HCT116 (cell line): ENCODE measurements at places on chromosomes 11 and 22.
A peak's percentile ranks its signal among the peaks of the same experiment; 100 is the strongest.

DNA sequence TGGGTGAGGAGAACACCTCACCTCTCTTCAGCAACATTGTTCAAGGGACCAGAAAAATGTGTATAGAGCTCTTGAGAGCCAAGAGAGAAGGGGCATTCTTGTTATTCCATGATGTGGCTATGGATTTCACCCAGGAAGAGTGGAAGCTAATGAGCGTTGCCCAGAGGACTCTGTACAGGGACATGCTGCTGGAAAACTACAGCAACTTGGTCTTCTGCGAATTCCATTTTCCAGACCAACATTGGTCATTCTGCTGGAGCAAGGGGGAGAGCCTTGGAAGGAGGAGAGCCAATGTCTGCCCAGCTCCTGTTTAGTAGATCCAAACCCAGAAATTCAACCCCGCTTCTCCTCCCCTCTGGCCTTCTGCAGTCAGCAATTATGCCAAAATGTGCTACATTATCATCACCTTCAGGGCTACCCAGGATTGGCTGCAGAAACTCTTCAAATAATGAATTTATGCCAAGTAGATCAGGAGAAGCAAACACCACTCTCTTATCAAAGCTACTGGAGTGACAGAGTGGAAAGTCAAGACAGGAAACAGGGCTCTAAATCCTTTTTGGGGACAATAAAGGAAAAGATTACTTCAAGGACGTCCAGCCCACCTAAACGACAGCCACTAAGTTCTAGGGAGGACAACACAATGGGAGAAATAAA, 707.5 kb upstream of the LUZP2 start:
- no peak for DNase-seq

DNA sequence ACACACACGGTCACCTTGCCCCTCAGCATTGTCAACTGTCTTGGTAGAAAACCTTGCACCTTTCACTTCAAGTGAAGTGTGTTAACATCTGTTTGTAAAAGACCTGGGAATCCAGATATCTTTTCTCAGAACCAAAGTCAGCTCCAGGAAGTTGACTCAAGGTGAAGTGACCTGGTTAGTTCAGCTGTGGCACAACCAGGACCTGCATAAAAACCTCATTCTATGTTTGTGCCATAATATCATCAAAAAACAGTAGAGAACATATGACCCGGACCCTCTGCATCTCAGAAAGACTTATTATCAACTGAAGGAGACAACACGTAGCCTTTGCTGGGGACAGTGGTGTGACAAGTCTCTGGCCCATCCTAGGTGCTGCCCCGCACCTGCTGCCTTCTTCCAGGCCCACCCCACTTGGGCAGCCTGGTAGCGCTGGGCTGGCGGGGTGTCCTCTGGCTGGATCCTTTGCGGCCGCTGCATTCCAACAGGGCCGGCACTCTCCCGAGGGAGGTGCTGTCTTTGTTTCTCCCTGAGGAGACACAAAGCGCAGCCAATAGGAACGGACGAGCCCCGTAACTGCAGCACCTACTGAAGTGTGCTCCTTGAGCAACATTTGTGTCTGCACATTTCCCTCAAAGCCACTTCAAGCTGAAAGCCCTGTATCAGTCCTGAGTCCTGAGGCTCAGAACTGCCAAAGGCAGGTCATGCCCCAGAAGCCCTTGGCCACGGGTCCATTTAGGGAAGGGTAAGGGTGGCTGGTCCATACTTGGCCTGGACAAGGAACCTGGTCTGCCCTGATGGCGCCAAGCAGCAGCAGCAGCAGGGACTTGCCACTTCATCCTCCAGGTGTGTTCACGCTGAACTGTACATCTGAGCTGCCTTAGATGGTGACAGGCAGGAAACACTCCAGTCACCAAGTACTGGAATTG, 25.2 kb downstream of the LRRC74B start:
- DNase-seq: no peak

DNA sequence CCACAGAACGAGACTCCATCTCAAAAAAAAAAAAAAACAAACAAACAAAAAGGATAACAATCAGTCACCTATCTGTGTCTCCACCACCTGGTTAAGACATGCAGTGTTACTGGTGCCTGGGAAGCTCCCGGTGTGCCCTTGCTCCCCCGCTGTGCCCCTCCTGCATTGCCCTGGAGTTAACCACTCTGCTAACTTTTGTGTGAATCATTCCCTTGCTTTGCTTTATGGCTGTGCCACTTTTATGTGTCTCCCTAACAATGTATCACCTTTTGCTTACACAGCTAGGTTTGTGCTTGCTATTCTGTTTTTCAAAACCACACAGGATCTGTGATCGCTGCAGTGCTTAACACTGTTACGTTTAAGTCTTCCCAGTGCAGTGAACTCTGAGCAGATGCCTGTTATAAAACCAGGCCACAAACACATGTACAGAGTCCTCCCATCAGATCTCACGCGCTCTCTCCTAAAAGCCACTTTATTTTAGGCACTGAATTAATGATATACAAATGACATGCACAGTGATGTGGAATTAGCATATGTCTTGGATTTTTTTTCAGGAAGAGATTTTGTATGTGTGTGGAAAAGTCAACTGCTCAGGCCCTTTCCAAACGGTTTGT, 69.9 kb downstream of the BUD13 start:
- no peak for DNase-seq

- DNase-seq: peak; percentile 27
Measured at GRCh38 chr11:64148226-64148916, 17.5 kb downstream of the MACROD1 start.

DNA sequence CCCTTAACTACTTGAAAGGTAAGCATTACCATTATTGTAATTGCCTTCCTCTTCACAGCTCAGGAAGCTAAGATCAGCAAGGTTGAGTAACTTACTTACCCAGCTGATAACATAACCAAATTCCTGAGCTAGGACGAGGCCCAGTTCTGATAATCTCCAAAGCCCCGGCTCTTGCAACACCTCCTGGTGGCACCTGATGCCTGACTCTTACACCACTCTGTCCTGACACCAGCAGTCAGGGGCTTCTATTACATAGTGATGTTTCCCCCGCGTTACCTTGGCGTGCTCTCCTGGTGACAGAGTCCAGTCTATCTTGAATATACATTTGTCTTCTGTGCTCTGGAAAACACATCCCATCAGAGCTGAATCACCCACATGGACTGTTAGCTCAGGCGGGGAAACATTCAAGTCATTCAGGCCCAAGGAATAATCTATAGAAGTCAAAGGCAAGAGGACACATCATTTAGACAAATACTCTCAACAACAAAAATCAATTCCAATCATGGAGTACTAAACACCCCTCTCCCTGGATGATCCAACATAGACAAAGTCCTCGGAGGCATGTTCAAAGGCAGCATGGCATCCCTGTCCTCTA, 12.6 kb downstream of the JAML start:
- DNase-seq: no peak

GRCh38 chr11:122556605-122557004, 98.9 kb upstream of the UBASH3B start:
- no peak for DNase-seq

DNA sequence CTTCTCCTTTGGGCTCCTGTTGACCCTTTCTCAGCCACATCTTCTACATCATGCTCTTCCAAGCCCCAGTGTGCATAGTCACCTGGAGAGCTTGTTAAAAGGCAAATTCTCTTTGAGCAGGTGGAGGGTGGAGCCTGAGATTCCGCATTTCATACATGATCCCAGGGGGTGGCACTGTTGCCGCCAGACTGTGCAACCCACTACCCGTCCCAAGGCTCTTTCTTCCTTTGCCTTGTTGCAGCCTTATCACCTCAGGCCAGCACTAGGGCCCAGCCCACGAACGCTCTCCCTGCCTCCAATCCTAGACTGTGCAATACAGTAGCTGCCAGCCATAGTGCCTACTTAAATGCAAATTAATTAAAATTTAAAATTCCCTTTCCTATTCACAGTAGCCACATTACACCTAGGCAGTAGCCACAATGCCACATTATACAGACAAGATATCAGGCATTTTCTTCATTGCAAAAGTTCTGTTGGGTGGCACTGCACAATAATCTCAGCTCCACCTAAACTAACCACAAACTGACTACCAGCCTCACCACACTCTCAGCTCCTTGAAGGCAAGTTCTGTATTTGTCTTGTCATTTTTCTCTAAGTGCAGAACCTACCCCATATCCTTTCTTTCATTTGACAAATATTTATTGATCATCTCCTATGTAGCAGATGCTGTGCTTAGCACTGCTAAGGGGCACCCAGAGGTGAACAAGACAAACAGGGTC, 4.6 kb upstream of the KCNJ5 start:
- no peak for DNase-seq

DNA sequence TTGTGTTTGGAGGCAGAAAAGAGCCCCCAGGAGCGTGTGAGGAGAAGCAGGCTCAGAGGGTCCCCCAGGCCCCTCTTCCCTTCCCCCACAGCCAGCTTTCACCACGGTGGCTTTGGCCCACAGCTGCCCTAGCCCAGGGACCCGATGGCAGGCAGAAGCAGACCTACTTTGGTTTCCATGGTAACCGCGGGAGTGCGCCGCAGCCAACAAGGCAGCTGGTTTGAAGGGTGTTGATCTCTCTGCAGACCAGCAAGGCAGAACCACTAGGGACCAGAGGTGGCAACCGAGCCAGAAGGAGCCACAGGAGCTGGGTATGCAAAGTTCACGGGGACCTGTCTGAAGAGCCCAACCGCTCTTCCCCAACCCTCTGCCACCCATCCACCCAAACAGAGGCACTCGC, 69.4 kb downstream of the BUD13 start:
- DNase-seq: no peak

- no peak for DNase-seq
Measured at GRCh38 chr22:41798736-41799135, 1.7 kb upstream of the CCDC134 start.

GRCh38 chr22:35410663-35411034, 10.7 kb downstream of the MCM5 start:
- no peak for DNase-seq

DNA sequence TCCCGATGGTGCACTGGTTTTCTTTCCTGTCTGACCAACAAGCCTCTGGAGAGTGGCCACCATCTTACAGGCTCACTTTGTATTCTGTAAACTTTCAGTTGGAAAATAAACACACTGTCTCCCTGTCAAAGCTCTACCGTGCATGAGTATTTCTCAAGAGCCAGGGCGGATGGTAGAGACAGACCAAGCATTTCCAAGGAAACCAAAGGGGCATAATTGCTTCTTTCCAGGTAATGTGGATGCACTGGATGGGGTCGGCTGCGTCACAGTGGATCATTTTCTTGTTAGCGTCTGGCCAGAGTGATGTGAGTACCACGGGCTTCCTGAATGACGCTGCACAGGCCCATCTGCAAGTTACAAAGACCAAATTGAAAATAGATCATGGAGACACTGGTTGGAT, 5.1 kb upstream of the SEZ6L start:
- DNase-seq: no peak

DNA sequence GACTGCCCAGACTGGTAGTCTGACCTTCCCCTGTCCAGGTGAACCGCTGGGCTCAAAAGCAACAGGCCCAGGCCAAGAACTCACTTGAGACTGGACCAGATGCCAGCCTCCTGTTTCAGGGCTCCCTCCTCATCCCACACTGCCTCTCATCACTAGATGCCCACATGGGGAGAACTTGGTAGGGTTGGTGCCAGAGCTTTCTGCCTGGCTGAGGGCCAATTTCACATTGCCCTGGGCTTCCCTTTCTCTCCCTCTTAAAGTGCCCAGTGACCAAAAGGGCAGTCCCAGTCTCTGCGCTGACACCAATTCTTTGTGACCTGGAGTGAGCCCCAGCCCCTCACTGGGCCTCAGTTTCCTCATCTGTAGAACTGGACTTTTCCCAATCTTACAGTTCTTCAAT, 41.7 kb downstream of the C11orf58 start:
- no peak for DNase-seq

GRCh38 chr22:38104084-38104483, 6.4 kb downstream of the BAIAP2L2 start:
- DNase-seq: peak; percentile 8

- DNase-seq: no peak
Measured at GRCh38 chr22:20022978-20023613, 2.2 kb downstream of the TANGO2 start.

- DNase-seq: no peak
Measured at GRCh38 chr11:128547946-128548648, 39.3 kb downstream of the ETS1 start.

GRCh38 chr22:46501701-46502100, 35.7 kb downstream of the CELSR1 start:
- no peak for DNase-seq

DNA sequence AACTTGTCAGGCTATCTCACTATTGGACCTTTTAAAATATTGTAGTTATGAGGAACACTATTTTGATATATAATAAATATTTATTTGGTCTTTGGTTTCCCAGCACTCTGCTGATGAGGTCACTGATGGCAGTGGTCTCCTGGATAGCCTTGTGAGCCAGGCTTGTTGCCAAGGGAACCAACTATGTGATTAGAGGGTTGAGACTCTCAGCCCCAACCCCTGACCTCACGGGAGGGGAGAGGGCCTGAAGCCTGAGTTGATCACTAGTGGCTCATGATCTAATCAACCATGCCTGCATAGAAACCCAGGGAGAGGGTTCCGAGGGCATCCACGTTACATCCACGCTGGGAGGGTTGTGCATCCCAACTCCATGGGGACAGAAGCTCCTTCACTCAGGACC, 10.8 kb downstream of the PANX1 start:
- no peak for DNase-seq

GRCh38 chr11:103619938-103620337, 416.5 kb upstream of the DDI1 start:
- no peak for DNase-seq

DNA sequence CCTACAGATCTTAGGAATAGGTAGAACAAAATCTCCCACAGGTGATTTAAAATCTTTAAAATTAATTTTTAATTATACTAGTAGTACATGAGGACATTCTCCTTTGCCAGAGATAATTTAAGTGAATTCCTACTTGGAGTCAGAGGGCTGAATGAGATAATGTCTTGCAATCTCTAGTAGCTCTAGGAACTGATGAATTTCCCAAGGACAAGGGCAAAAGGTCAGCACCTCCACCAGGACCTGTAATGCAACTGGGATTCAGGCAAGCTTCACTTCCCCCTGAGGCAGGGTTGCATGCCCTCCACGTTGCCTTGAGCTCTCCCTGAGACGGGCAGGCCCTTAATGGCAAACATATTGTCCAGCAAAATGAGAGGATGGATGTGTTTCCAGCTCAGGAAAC, 330.3 kb upstream of the PITPNB start:
- DNase-seq: no peak

- no peak for DNase-seq
Measured at GRCh38 chr22:44611880-44612496, 90.0 kb upstream of the PRR5 start.

DNA sequence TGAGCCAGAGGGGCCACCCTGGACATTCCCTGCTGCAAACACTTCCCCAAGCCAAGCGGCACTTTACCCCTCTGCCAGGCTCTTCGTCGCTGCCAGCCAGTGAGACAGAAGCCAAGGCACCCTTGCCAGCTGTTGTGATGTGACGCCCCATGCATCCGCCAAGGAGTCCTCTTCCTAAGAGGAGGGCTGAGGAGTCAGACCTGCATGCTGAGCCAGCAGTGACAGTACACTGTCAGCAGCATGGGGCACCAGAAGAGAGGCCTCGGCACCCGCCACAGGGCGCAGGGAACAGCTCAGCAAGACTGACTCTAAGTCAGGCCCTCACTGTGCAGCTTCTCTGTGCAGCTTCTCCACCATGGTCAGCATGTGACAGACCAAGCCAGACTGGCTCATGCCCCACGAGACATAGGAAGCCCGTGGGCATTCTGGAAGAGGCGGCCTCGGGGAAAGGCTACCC, 26.4 kb downstream of the VPS37C start:
- no peak for DNase-seq

GRCh38 chr22:30744224-30744623, 49.5 kb downstream of the OSBP2 start:
- no peak for DNase-seq

- no peak for DNase-seq
Measured at GRCh38 chr11:86804951-86805350, 4.6 kb downstream of the PRSS23 start.

- no peak for DNase-seq
Measured at GRCh38 chr22:47769652-47770051, 1007.2 kb downstream of the TBC1D22A start.
